ENCODE measurements at places on chromosomes 2 and 18.

- DNase-seq, result no peak
These were observed 151.9 kb downstream of the FHOD3 start for GRCh38 chr18:36449451-36449850.

DNA sequence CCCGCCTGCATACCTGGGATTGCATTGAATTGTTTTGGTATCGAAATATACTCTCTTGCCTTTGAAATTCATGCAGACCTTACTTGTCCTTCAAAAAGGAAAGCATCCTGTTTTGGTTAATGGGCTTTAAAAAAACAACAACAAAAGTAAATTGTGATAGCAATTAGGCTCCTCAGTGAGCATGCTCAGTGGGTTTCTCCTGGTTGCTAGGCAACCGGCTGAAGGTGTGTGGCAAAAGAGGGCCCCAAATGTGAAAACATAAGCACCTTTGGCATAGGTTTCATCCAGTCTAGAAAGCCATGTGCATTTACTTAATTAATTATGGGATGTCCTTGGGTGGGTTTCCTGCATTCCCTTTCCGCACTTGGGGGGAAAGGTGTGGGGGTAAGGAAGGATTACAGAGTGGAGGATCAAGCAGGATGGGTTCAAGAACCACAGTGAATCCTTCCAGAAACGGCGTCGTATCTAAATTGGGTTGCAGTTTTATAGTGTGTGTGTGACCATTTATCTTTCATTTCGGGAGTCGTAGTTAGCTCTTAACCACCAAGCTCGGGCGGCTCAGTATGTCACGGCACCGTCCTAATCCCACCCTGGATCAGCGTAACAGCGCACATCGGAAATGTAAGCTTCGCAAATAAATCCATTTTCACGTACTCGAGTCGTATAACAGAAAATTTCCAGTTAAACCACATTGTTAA is 274.9 kb upstream of the TCF4 start:
- no peak for DNase-seq

DNA sequence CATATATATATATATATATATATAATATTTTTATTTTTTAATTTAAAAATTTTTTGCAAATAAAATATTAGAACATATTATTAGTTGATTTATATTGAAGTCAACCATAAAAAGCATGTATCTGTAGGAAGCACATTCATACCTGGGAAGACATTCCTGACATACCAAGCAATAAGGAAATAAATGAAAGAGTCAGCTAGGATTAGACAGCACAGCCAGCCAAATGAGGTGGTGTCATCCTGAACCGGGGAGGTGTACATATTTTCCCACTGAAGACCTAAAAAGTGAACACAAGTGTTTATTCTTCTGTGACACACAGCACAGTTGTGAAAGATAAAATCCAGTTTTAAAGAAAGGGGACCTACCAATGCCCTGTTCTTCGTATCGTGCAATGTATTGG is 149.2 kb downstream of the ABCA12 start:
- DNase-seq, result no peak

DNA sequence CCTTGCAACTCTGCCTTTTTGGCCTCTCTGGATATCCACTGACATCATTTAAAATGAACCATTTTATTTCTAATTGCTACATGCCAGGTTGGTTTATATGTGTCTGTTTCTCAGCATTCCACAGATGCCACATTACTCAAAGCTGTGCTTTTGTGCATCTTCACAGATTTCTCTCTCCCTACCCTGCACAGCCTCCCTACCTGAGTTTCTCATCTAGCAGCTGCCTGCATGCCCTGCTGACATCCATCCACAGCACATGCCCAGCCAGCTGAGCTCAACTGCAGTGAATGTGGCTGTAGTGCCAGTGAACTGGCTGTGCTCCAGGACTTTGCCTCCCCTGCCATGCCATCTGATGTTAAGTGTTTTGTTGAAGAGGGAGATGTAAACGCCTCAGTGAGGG is 44.5 kb downstream of the PKP4 start:
- DNase-seq, result peak; percentile 76

All from Right ventricle myocardium superior (tissue), 1 donor.